SJSA1 (cell line): ENCODE measurements at places on chromosomes 1 and 21. TPM values are rescaled to one million over a fixed set of nuclear protein-coding genes. Genes with fewer than 3 reads are reported as not detected.

LCE2D gene
- total RNA-seq, result not detected in 2 replicates

RNF186 gene
- not detected in 2 replicates for total RNA-seq

SPRR1A gene
- not detected in 2 replicates for total RNA-seq

NPHS2 gene
- total RNA-seq, result not detected in 2 replicates

RGSL1 gene
- total RNA-seq, result not detected in 2 replicates

DEPDC1 gene
- total RNA-seq, result 49.5 and 75.1 TPM in 2 replicates

- DNase-seq, result no peak
Observed at GRCh38 chr1:45669859-45670655, 16.3 kb downstream of the GPBP1L1 start.

GRCh38 chr1:34379911-34380310, 203.2 kb downstream of the C1orf94 start:
- DNase-seq, result no peak

- no peak for DNase-seq
Observed at GRCh38 chr1:93483606-93484005, 35.7 kb downstream of the FNBP1L start.

DNA sequence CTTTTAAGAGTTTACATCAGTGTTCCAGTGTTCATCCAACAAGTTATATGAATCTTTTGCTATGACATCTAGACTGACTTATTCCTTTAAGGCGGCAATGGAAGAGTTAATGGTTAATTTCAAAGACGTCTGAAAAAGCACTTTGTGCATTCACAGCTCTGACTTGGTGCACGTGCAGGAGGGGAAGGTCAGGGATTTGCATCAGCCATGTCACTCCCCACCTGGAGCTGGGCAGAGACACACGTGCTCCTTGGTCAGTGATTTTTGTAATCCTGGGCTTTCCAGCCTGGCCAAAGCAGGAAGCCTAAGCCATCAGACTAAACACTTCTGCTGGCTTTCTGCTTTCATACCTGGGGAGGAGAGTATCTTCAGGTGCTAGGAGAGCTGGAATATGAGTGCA, 96.3 kb downstream of the ST3GAL3 start:
- no peak for DNase-seq

- DNase-seq, result no peak
Observed at GRCh38 chr1:43054961-43055360, 96.3 kb upstream of the SLC2A1 start.

DNA sequence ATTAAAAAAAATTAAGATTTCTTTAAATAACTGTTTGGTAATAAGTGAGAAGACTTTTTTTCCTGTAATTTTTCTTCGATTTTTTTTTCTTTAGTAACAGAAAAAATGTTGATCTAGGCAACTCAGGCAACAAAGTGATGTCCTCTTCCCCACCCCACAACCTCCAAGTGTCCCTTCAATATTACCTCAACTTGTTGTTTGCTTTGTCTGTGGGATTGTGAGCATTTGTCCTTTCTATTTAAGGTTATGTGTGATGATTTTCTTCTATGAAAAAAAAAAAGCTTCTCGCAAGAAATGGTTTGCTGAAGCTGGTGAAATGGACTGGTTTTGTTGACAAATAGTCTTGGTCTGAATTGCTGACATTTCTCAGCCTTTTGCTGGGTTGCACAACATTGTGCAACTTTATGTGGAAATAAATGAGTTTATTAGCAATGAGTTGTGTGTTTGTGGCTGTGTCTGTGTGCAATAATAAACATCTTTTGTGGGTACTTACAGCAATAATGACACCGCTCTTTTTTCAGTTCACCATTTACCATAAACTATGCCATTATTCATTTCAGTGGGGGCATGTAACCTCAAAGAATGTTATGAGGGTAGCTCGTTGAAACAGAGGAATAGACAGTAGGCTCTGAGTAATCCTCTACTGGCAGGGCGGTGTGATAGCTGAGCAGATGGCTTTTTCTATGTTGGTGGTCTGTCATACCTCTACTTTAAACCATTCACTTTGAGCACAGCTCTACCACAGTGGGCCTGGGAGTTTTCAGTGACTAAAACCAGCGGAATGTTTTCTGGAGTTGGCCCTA, 218.4 kb downstream of the HLX start:
- peak; percentile 88 for DNase-seq

DNA sequence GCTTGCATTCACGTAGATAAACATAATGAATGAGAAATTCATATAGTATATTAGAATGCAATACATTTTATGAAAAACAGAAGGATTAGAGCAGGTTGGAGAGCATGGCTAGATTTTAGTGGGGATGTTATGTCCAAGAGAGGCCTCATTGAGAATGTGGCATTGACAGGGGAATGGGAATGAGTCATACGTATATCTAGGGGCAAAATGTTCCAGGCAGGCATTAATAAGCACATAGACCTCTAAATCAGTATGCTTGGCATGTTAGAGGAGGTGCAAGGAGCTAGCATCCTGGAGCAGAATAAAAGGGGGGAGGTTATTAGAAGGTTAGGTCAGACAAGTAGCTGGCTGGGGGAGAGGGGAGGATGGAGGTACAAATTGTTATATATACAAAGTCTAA, 93.0 kb downstream of the USH2A start:
- no peak for DNase-seq

GRCh38 chr1:163227126-163227525, 24.4 kb upstream of the RGS5 start:
- DNase-seq, result no peak

DNA sequence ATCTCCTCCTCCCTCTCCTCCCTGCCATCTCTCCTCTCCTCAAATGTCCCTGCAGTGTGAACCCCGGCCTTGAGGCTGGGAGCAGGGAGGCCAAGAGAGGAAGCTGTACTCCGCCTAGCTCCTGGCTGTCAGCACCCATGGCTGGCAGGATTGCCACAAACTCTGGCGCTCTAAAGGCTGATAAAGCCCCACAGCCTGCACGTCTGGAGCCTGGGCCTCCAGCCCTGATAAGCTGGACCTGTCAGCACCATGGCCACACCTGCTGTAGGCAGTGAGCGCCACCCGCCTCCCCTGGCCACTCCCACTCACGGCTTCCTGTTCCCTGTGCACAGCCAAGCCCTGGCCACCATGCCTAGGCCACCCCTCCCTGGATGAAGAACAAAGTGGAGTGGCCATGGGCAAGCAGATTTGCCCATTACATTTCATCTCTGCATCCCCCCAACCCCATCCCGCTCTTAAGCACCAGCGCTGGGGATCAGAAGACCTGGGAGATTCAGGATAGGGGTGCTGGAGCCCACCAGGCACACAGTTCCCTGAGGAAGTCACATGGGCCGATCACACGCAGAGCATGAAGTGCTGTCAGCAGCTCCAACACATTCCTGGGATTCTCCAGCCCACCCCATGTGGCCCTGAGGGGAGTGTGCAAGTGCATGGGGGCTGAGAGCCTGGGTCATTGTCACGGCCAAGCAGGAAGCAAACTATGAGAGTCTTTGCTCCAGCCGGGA, 24.2 kb upstream of the NPPB start:
- no peak for DNase-seq

GRCh38 chr1:26824731-26825130, 1.8 kb upstream of the ZDHHC18 start:
- no peak for DNase-seq

DNA sequence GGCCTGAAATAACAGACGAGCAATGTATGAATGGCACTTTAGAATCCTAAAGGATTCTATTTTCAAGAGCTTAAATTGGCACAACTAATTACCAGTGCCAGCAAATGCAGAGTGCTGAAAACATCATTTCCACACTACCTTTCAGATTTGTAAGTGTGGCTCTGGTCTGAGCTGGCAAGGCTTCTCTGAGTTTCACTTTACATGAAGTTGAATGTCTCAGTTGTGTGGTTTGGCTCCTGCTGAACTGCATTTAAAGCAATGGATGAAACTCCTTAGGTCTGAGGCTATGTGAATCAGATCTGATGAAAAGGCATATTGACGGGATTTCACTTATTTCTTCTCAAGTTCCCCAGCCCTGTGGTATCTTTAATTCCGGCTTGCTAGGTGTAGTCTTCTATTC, 114.8 kb upstream of the PTGFR start:
- DNase-seq, result no peak

- DNase-seq, result no peak
Observed at GRCh38 chr21:44495611-44496563, 40.6 kb downstream of the LRRC3 start.

DNA sequence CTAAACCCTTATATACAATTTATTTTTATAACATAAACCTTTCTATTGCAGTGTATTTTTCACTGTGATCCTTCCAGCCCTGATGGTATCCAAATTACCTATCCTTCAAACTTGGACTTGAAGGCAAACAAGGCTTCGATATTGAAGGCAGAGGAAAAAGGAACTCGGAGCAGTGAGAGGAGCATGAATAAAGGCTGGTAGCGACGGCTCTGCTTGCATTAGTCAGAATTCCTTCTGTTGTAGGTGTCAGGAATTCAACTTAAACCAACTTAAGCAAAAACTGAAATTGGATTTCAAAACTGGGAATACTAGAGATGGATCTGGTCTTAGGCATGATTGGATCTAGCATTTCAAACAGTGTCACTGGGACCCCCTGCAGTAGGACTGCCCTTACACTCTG, 17.8 kb upstream of the SSX2IP start:
- no peak for DNase-seq

DNA sequence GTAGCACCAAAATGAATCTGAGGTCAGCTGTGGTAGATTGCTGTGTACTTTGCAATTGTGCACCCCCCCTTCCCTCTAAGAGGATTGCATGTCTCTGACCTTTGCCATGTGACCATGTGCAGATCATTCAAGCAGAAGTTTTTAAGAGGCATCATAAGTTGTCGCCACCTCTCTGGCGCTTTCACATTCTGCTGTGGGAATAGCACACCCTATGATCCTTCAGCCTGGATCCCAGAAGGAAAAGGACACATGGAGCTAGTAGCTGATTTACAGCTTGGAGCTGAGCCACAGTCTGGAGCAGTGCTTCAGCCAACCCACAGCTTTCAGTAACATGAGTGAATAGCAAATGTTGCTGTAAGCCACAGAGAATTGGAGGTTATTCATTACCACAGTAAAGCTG, 158.5 kb downstream of the TSEN15 start:
- DNase-seq, result no peak
